ENCODE measurements at places on chromosomes 4 and X. TPM values are rescaled to one million over a fixed set of nuclear protein-coding genes. Genes with fewer than 3 reads are reported as not detected.

IL2 gene
- total RNA-seq = 2.0 TPM

GRCh38 chr4:92035666-92036065 is 268.1 kb upstream of the GRID2 start:
- DNase-seq = no peak
- no peak overlapping the region for H3K27ac ChIP-seq
- H3K4me3 ChIP-seq = no peak overlapping the region
- no peaks in the 10 kb centered on the region for H3K36me3 ChIP-seq
- H3K27me3 ChIP-seq = no peaks in the 10 kb centered on the region

DNA sequence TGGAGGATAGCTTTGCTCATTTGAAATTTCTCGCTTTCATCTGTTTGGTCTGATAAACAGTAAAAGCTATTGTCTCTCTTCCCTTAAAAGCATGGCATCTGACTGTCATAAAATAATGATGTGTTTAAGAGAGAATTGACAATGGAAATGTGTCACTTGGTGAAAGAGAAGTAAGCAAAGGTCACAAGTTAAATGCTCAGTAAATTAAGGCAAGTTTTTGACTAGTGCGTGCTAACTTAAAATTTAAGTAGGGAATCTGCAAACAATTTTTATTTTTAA is 161.6 kb upstream of the ANKRD50 start:
- H3K27ac ChIP-seq = no peak overlapping the region
- no peaks in the 10 kb centered on the region for H3K4me1 ChIP-seq
- no peak for DNase-seq

- no peaks in the 10 kb centered on the region for H3K36me3 ChIP-seq
- H3K4me1 ChIP-seq = peaks cover 7% of the 10 kb centered on the region
- no peaks in the 10 kb centered on the region for H3K27me3 ChIP-seq
- no peak overlapping the region for H3K27ac ChIP-seq
- DNase-seq = no peak
Measured at GRCh38 chr4:173217727-173218126, 49.1 kb downstream of the GALNT7 start.

GRCh38 chrX:149453030-149453429 is 52.1 kb downstream of the IDS start:
- H3K27me3 ChIP-seq = no peaks in the 10 kb centered on the region
- H3K27ac ChIP-seq = no peak overlapping the region
- no peaks in the 10 kb centered on the region for H3K36me3 ChIP-seq
- no peak overlapping the region for H3K4me3 ChIP-seq
- H3K4me1 ChIP-seq = no peaks in the 10 kb centered on the region
- no peak for DNase-seq

DNA sequence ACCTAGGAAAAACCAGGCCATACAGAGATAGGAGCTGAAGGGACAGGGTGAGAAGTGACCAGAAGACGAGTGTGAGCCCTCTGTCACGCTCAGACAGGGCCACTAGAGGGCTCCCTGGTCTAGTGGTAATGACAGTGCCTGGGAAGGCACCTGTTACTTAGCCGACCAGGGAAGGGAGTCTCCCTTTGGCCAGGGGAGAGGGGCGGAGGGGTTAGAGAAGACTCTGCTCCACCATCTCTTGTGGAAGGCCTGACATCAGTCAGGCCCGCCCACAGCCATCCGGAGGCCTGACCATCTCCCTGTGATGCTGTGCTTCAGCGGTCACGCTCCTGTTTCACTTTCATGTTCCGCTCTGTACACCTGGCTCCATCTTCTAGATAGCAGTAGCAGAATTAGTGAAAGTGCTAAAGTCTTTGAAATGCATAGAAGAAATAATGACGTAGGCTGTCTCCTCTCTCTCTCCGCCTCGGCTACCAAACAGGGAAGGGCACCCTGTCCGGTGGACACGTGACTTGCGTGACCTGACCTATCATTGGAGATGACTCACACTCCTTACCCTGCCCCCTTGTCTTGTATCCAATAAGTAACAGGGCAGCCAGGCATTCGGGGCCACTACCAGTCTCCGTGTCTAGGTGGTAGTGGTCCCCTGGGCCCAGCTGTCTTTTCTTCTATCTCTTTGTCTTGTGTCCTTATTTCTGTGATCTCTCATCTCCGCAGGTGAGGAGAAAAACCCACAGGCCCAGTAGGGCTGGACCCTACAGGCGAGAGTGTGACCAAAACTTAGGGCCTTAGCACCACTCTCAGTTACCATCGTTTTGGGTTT is 26.7 kb downstream of the HTT-AS start:
- peak; percentile 76 for DNase-seq
- peak overlapping the region; percentile 56 for H3K27ac ChIP-seq
- H3K36me3 ChIP-seq = no peaks in the 10 kb centered on the region
- peak overlapping the region; percentile 42 for H3K4me3 ChIP-seq
- peaks cover 27% of the 10 kb centered on the region for H3K4me1 ChIP-seq
- no peaks in the 10 kb centered on the region for H3K27me3 ChIP-seq

DNA sequence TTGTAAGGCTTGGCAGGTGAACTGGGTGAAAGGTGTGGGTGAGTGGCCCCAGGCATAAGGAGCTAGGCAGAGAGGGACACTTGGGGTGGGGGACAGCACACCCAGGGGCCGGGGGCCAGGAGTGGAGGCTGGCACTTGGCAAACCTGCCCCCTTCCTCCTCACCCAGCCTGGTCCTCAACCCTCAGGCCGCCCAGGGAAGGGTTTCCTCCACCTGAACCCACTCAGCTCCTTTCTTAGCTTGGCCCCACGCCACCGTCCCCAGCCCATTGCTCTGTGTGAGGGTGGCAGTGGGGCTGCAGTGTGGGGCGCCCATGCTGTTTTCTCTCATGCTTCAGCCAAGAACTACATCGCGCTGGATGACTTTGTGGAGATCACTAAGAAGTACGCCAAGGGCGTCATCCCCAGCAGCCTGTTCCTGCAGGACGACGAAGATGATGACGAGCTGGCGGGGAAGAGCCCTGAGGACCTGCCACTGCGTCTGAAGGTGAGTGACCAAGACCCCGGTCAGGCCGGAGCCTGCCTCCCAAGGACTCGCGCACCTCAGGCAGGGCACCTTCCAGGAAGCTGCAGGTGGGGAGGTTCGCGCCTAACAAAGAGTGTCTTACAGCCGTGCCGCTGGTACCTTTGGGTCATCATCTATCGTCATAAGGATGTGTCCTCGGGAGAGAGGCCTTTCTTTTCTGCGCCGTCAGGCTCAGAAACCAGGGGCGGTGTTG is 25.2 kb downstream of the WFS1 start:
- no peaks in the 10 kb centered on the region for H3K4me1 ChIP-seq
- no peak overlapping the region for H3K27ac ChIP-seq
- H3K36me3 ChIP-seq = no peaks in the 10 kb centered on the region
- H3K27me3 ChIP-seq = no peaks in the 10 kb centered on the region
- DNase-seq = no peak

- H3K27ac ChIP-seq = no peak overlapping the region
- no peak overlapping the region for H3K4me3 ChIP-seq
- no peaks in the 10 kb centered on the region for H3K36me3 ChIP-seq
- H3K4me1 ChIP-seq = no peaks in the 10 kb centered on the region
- no peak for DNase-seq
Measured at GRCh38 chr4:105644257-105644656, 64.2 kb downstream of the INTS12 start.

DNA sequence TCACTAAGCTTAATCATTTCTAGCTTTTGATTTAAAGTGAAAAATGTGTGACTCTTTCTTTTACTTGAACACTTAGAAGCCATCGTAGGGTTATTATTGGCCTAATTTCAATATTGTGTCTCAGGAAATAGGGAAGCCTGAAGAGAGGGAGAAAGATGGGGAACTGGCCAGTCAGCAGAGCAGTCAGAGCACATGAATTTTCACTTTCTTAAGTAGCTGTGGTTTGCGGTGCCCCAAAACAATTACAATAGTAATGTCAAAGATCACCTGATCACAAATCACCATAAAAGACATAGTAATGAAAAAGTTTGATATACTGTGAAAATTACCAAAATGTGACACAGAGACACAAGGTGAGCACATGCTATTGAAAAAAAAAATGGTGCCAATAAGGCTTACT is 45.5 kb downstream of the CENPC start:
- no peak overlapping the region for H3K4me3 ChIP-seq
- H3K4me1 ChIP-seq = no peaks in the 10 kb centered on the region
- H3K27ac ChIP-seq = no peak overlapping the region
- no peaks in the 10 kb centered on the region for H3K27me3 ChIP-seq
- DNase-seq = no peak

- DNase-seq = no peak
- H3K27ac ChIP-seq = no peak overlapping the region
- no peaks in the 10 kb centered on the region for H3K36me3 ChIP-seq
- no peak overlapping the region for H3K4me3 ChIP-seq
- no peaks in the 10 kb centered on the region for H3K27me3 ChIP-seq
Measured at GRCh38 chrX:12614266-12614665, 176.9 kb upstream of the PRPS2 start.

- H3K27ac ChIP-seq = no peak overlapping the region
- no peak for DNase-seq
- H3K27me3 ChIP-seq = no peaks in the 10 kb centered on the region
- H3K4me1 ChIP-seq = peaks cover 22% of the 10 kb centered on the region
- H3K4me3 ChIP-seq = no peak overlapping the region
Measured at GRCh38 chr4:165299399-165300060, 27.9 kb upstream of the MSMO1 start.

DNA sequence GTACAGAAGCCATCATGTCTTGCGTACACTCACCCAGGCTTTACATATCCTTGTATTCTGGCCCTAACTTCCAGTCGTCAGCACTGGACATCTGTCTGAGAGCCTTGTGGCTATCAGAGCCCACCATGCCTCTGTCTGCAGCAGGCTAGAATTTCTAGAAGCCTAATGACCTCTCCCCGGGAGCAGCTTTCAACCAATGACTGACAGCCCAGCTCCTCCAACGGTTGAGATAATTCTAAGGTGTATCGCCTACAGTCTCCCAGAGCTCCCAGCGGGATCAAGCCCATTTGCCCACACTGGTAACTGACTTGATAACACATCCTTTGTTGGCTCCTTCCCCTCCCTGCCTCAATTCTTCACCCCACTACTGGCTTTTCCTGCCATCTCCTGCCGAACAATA is 562.8 kb downstream of the BCOR start:
- no peaks in the 10 kb centered on the region for H3K4me1 ChIP-seq
- no peak for DNase-seq
- H3K27me3 ChIP-seq = no peaks in the 10 kb centered on the region
- H3K4me3 ChIP-seq = no peak overlapping the region
- H3K36me3 ChIP-seq = no peaks in the 10 kb centered on the region
- no peak overlapping the region for H3K27ac ChIP-seq

GRCh38 chr4:184282251-184282713 is 64.6 kb upstream of the ENPP6 start:
- H3K36me3 ChIP-seq = no peaks in the 10 kb centered on the region
- H3K4me1 ChIP-seq = peaks cover 37% of the 10 kb centered on the region
- H3K27ac ChIP-seq = peak overlapping the region; percentile 13
- H3K27me3 ChIP-seq = no peaks in the 10 kb centered on the region
- peak; percentile 39 for DNase-seq

NBDY gene
- total RNA-seq = 29.3 TPM

DNA sequence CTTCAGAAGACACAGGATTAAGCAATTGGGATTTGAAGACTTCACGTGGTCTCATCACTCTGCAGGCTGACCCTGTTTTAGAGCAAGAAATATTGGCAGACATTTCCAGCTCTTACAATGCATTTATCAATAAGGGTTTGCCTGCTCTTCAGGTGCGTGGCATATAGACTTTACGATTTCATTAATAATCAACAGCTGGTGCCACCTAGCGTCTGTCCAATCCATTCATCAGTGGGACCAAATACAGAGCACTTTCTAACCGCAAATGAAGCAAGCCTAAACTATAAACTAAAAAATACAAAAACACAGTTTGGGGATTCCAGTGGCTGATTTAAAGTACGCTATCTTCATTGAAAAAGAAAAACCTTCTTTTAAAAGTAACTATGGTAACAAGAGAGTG is 125.4 kb upstream of the DMD start:
- no peaks in the 10 kb centered on the region for H3K27me3 ChIP-seq
- no peaks in the 10 kb centered on the region for H3K4me1 ChIP-seq
- no peak overlapping the region for H3K4me3 ChIP-seq
- no peak overlapping the region for H3K27ac ChIP-seq

DNA sequence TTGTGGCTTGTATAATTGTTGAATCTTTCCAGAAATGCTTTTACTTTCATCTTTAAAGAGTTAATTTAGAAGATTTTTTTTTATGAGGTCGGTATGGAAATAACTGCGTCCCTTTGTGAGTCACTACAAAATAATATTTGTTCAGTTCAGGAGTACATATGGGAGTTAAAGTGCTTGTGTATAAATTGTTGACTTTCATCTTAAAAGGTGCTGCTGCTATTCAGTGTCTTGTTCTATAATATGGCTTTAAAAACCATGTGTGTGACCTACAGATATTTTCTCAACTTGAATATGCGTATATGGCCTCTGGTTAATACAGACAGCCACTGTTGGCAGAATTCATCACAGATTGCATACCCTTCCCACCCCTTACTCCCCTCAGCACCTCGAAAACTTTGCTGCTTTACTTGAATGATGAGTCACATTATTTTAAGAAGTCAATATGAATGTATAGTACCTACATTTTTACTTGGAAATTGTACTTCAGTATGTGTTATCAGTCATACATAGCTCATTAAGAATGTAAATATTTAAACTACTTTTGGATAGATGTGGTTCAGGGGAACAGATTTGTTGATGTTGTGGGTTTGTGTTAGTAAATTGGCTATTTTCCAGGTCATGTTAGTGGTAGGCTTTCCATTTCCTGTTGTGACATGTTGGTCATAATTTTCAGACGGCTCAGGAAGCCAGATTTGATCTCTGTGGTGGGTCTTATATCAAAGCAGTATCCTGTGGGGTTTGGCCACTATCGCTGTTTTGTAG is 1.5 kb downstream of the CLCN3 start:
- H3K4me3 ChIP-seq = no peak overlapping the region
- H3K4me1 ChIP-seq = peaks cover 38% of the 10 kb centered on the region
- no peaks in the 10 kb centered on the region for H3K36me3 ChIP-seq

DNA sequence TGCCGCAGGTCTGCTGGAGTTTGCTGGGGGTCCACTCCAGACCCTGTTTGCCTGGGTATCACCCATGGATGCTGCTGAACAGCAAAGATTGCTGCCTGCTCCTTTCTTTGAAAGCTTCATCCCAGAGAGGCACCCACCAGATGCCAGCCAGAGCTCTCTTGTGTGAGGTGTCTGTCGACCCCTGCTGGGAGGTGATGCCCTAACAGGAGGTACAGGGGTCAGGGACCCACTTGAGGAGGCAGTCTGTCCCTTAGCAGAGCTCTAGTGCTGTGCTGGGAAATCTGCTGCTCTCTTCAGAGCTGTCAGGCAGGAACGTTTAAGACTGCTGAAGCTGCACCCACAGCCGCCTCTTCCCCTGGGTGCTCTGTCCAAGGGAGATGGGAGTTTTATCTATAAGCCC is 162.7 kb downstream of the NAF1 start:
- DNase-seq = no peak
- H3K36me3 ChIP-seq = no peaks in the 10 kb centered on the region
- H3K4me1 ChIP-seq = no peaks in the 10 kb centered on the region

DNA sequence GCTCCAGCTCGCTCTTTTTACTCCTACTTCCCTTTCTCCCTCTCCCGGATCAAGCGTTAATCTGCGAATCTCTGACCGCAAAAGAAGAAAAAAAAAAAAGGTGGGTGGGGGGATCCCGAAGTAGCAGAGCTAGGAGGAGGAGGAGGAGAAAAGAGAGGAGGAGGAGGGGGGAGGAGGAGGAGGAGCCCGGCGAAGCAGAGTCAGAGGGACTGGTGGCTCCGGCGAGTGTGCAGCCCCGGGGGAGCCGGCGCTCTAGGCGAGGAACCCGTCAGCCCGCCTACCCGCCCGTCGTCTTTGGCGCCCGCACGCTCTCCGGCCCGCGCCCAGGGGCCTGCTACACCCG is at the start of gene NHSL2:
Gene NHSL2 (plus strand): TSS at position 203 of the 343 bp plus-strand sequence.
- no peak within 1 kb of the TSS for H3K4me3 ChIP-seq
- no peak within 1 kb of the TSS for H3K27ac ChIP-seq
- no peak for DNase-seq

KDR gene
- not detected for total RNA-seq

All from CD4-positive, alpha-beta memory T cell (primary cell).